ENCODE measurements at places on chromosomes 4 and X.

DNA sequence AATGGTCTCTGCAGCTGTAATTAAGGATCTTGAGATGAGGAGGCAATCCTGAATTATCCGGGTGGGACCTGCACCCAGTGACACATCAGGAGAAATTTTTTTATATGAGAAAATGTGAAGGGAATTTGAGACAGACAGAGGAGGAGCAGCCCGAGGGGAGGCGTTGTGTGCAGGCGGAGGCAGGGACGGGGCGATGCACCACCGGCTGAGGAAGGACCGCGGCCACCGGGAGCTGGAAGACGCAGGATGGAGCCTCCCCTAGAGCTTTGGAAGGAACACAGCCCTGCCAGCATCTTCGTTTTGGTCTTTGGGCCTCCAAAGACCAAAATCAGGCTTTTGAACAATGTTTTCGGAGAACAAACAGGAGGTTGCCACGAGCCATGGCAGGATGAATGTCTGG is 85.0 kb upstream of the ADRA2C start:
- DNase-seq = no peak
- no peak overlapping the region for H3K27ac ChIP-seq
- no peaks in the 10 kb centered on the region for H3K4me1 ChIP-seq
- no peaks in the 10 kb centered on the region for H3K36me3 ChIP-seq
- no peaks in the 10 kb centered on the region for H3K27me3 ChIP-seq

GRCh38 chr4:171007618-171008390 is 805.4 kb upstream of the GALNTL6 start:
- no peak overlapping the region for H3K27ac ChIP-seq
- no peaks in the 10 kb centered on the region for H3K36me3 ChIP-seq
- DNase-seq = no peak
- H3K4me1 ChIP-seq = no peaks in the 10 kb centered on the region

- H3K4me3 ChIP-seq = no peak overlapping the region
- no peaks in the 10 kb centered on the region for H3K27me3 ChIP-seq
- no peaks in the 10 kb centered on the region for H3K4me1 ChIP-seq
- DNase-seq = no peak
- H3K27ac ChIP-seq = no peak overlapping the region
- H3K36me3 ChIP-seq = no peaks in the 10 kb centered on the region
Measured at GRCh38 chr4:134313591-134313990, 112.0 kb upstream of the PABPC4L start.

GRCh38 chrX:131609480-131609879 is 65.6 kb downstream of the OR13H1 start:
- no peaks in the 10 kb centered on the region for H3K27me3 ChIP-seq
- no peak for DNase-seq
- H3K36me3 ChIP-seq = no peaks in the 10 kb centered on the region
- no peak overlapping the region for H3K4me3 ChIP-seq
- H3K4me1 ChIP-seq = no peaks in the 10 kb centered on the region
- H3K27ac ChIP-seq = no peak overlapping the region

GRCh38 chr4:8228319-8229250 is 29.5 kb downstream of the SH3TC1 start:
- H3K4me1 ChIP-seq = peaks cover 17% of the 10 kb centered on the region
- DNase-seq = no peak
- H3K27ac ChIP-seq = no peak overlapping the region
- no peaks in the 10 kb centered on the region for H3K36me3 ChIP-seq
- H3K4me3 ChIP-seq = no peak overlapping the region
- H3K27me3 ChIP-seq = no peaks in the 10 kb centered on the region

GRCh38 chrX:10199212-10199611 is 42.4 kb downstream of the CLCN4 start:
- no peak overlapping the region for H3K27ac ChIP-seq
- no peaks in the 10 kb centered on the region for H3K27me3 ChIP-seq
- H3K4me1 ChIP-seq = no peaks in the 10 kb centered on the region
- H3K4me3 ChIP-seq = no peak overlapping the region
- no peak for DNase-seq

DNA sequence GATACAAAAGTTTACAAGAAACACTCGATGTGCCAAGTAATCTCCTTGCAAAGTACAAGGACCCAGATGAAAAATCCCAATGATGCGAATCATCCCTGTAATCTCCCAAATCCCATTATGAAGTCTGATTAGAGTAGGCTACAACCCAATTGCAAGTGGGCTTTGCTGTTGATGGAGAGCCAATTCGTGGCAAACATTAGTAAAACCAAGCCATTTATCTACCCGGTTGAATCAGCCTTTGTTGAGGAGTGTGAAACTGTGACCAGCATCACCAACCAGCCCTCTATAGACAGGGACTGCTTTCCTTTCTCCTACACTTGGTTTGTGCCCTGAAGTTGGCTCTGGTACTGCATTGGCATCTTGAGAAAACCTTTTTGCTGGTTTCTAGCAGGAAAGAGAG is 1.2 kb upstream of the PRPS2 start:
- no peak overlapping the region for H3K27ac ChIP-seq
- H3K4me3 ChIP-seq = no peak overlapping the region
- no peak for DNase-seq
- no peaks in the 10 kb centered on the region for H3K36me3 ChIP-seq
- no peaks in the 10 kb centered on the region for H3K4me1 ChIP-seq

DNA sequence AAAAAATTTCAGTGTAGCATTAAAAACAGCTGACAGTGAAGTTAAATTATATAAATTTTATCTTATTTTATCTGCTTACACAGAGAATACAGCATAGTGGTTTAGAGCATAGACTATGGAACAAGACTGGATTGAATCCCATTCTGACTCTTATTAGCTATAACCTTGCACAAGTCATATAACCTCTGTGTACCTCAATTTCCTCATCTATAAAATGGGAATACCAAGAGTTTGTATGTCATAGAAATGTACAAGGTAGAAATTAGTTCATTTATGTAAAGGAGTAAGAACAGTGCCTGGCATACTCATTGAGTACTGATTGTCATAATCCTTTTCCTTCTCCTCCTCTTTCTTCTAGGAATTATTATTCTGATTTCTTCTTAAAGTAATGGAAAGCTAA is 25.7 kb downstream of the FAM13A start:
- H3K27me3 ChIP-seq = no peaks in the 10 kb centered on the region
- no peak for DNase-seq
- no peak overlapping the region for H3K4me3 ChIP-seq
- no peak overlapping the region for H3K27ac ChIP-seq
- H3K36me3 ChIP-seq = no peaks in the 10 kb centered on the region

DNA sequence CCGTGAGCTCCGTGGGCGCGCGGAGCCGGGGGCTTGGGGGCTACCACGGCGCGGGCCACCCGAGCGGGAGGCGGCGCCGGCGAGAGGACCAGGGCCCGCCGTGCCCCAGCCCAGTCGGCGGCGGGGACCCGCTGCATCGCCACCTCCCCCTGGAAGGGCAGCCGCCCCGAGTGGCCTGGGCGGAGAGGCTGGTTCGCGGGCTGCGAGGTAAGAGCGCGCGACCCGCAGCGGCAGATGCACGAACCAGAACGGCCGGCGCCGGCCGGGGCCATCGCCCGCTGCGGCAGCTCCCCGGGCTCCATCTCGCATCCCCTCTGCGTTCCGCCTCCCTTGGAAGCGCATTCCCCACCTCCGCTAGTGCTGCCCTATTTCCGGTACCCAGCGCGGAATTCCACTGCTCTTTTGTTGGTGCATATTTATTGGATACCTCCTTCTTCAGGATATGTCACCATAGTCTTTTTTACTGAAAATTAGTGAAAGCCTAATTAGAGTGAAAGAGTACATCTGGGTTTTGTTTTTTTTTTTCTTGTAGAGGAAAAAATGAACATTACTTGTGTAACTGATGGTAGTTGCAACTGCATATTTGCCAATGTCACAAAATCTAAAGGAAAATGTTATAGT is 797 bp downstream of the PKD2 start:
- H3K27ac ChIP-seq = peak overlapping the region; percentile 46
- no peaks in the 10 kb centered on the region for H3K4me1 ChIP-seq
- no peaks in the 10 kb centered on the region for H3K27me3 ChIP-seq
- peak overlapping the region; percentile 77 for H3K4me3 ChIP-seq

DNA sequence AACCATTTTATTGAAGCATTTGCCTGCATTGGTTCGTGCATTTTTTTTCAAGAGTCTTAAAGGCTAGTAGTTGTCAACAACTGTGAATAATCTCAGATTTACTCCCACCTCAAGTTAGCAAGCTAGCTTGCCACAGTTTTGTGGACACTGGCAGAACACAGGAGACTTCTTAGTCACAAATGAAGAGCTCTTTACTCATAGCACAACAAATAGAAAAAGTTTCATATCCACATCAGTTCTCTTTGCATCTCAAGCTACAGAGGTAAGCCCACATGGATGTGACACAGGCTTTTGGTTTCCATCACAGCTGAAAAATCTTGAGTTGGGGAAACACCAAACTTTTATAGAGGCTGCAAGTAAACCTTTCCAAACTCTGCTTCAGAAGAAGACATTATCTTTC is 2315.7 kb upstream of the TENM3 start:
- H3K27me3 ChIP-seq = no peaks in the 10 kb centered on the region
- no peak overlapping the region for H3K27ac ChIP-seq
- no peaks in the 10 kb centered on the region for H3K36me3 ChIP-seq
- no peak overlapping the region for H3K4me3 ChIP-seq
- no peaks in the 10 kb centered on the region for H3K4me1 ChIP-seq
- DNase-seq = no peak

- H3K36me3 ChIP-seq = no peaks in the 10 kb centered on the region
- no peak for DNase-seq
- H3K27me3 ChIP-seq = no peaks in the 10 kb centered on the region
- H3K27ac ChIP-seq = no peak overlapping the region
- no peaks in the 10 kb centered on the region for H3K4me1 ChIP-seq
Measured at GRCh38 chr4:109359040-109359646, 56.7 kb upstream of the COL25A1 start.

GRCh38 chr4:96525898-96526297 is 686.0 kb downstream of the PDHA2 start:
- no peaks in the 10 kb centered on the region for H3K4me1 ChIP-seq
- DNase-seq = no peak
- no peaks in the 10 kb centered on the region for H3K27me3 ChIP-seq
- H3K36me3 ChIP-seq = no peaks in the 10 kb centered on the region

DNA sequence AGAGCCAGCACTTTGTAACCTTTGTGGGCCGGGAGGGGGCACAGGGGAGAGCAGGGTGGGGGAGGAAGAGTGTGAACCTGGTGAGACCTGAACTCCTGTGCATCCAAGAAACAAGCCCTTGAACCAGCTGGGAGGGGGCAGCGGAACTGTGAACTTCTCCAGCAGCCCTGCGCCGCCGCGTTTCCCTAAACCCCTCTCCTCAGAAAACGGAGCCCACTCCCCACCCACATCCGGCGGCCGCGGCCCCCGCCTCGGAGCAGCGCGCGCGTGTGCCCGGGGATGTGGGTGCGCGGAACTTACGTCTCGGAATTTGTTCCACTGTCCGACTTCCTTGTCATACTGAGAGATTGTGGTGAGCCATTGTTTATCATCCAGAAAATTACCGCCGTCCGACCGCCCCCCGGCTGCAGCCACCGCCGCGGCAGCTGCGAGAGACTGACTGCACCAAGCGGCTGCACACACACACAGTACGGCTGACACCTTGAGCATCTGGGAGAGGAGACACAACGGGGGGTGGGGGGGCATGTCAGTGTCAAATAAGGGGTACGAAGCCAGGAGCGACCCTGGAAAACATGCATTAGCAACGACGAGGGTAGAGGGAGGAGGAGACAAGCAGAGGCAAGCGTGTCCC is 494 bp downstream of the SPOCK3 start:
- peak overlapping the region; percentile 84 for H3K4me3 ChIP-seq
- DNase-seq = no peak
- H3K27me3 ChIP-seq = peaks cover 12% of the 10 kb centered on the region
- no peaks in the 10 kb centered on the region for H3K36me3 ChIP-seq

GRCh38 chr4:150033081-150033480 is 45.2 kb upstream of the DCLK2 start:
- no peak for DNase-seq
- no peak overlapping the region for H3K4me3 ChIP-seq
- no peaks in the 10 kb centered on the region for H3K36me3 ChIP-seq
- no peaks in the 10 kb centered on the region for H3K27me3 ChIP-seq

GRCh38 chr4:54971474-54971950 is 153.9 kb downstream of the KDR start:
- H3K27ac ChIP-seq = no peak overlapping the region
- H3K4me3 ChIP-seq = no peak overlapping the region
- no peaks in the 10 kb centered on the region for H3K36me3 ChIP-seq
- H3K27me3 ChIP-seq = no peaks in the 10 kb centered on the region
- no peak for DNase-seq

- DNase-seq = no peak
- no peak overlapping the region for H3K27ac ChIP-seq
- H3K27me3 ChIP-seq = no peaks in the 10 kb centered on the region
- H3K36me3 ChIP-seq = no peaks in the 10 kb centered on the region
- no peak overlapping the region for H3K4me3 ChIP-seq
Measured at GRCh38 chrX:21590012-21590776, 67.9 kb downstream of the KLHL34 start.

DNA sequence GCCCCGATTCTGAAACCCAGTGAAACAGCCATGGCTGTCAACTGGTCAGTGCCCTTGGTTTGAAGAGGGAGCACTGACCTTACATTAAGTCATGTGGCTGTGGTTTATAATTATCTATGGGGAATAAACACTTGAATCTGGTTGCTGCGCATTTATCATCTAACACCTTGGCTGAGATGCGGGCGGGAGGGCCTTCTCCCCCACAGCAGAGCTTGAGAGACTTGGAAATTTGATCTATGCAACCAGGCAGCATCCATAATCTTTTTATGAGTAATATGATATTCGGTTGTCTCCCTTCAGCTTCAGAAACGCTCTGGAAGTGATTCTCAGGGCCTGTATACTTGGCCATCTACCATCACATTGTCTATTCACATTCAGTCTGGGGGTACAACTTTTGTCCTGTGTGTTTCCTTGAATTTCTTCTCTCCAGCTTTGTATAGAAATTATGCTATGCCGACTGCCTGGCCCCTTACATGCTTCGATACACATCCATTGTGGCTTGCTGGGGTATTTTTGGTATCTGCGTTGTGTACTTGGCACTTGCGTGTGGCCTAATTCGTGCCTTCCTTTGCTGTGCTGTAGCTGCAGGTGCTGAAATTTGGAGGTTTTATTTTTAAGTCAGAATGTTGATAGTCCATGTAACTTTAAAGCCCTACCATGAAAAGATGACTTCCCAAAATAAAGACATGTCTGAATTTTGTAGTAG is 321.6 kb downstream of the ARHGAP10 start:
- H3K4me1 ChIP-seq = peaks cover 10% of the 10 kb centered on the region
- H3K27ac ChIP-seq = no peak overlapping the region
- no peaks in the 10 kb centered on the region for H3K36me3 ChIP-seq
- no peak overlapping the region for H3K4me3 ChIP-seq
- no peak for DNase-seq

DNA sequence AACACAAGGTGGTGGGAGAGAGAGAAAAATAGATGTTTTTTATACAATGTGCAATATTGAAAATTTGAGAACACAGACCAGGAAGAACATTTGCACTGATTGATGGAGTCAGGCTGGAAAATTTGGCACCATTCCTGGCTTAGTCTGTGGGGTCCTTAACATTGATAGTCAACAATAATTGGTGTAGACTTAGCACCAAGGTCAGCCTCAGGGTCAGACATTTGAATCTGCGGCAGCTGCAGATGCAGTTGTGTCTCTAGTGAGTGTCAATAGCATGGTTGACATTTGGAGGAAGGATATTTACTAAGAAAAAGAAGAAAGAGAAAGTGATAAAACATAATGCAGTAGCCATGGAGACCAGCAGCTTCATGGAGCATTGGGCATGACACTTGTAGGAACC is 31.5 kb upstream of the GLRA3 start:
- H3K27ac ChIP-seq = no peak overlapping the region
- H3K4me1 ChIP-seq = no peaks in the 10 kb centered on the region
- no peak overlapping the region for H3K4me3 ChIP-seq
- no peaks in the 10 kb centered on the region for H3K36me3 ChIP-seq
